ENCODE measurements at places on chromosomes 2 and 18. TPM values are rescaled to one million over a fixed set of nuclear protein-coding genes. Genes with fewer than 3 reads are reported as not detected.

DNA sequence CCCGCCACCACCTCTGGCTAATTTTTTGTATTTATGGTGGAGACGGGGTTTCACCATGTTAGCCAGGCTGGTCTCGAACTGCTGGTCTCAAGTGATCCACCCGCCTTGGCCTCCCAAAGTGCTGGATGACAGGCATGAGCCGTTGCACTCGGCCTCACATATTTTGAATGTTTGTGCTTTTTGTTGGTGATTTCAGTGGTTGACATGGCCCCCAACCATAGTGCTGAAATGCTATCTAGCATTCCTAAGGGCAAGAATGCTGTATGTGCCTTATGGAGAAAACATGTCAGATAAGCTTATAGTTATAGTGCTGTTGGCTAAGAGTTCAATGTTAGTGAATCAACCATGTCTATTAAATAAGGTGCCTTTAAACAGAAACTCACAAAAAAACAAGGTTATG, 8.9 kb downstream of the ZAP70 start:
- no peaks in the 10 kb centered on the region for H3K36me3 ChIP-seq
- H3K27ac ChIP-seq = no peak overlapping the region
- no peak overlapping the region for H3K4me3 ChIP-seq
- DNase-seq = no peak
- no peaks in the 10 kb centered on the region for H3K27me3 ChIP-seq

DNA sequence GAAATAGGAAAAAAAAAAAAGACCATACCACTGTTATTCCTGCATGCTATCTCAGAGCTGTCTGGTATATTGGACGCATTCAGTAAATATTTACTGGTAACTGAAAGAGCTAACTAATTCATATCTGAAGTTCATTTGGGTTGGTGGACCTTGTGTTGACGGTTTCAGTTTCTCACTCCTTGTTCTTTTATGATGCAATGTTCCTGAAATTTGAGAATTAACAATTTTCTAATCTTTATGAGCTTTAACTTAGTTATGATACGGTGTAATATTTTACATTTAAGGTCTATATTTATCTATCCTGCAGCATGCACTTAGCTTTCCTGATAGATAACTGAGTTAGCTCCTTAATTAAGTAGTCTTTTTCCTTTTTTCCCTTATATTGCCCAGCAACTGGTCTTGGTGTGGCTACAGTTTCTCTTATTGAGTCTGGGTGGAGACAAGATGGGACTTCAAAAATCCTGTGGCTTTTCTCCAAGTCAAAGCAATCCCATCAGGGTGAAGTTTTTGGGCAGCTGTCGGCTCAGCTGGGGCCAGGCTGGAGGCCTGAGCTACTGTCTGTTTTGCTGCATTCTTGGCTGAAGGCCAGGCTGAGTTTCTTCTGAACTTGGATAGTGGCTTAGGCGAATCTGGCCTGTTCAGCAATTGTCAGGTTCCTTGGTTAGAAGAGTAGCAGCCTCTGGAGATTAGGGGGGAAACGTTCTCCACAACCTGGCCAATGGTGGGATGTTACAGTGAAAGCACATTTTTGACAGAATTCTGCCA, 78.4 kb upstream of the MEX3C start:
- no peaks in the 10 kb centered on the region for H3K4me1 ChIP-seq
- H3K27me3 ChIP-seq = no peaks in the 10 kb centered on the region
- H3K27ac ChIP-seq = no peak overlapping the region

GRCh38 chr2:25430556-25430955, 88.8 kb upstream of the DNMT3A start:
- H3K27me3 ChIP-seq = no peaks in the 10 kb centered on the region
- H3K4me1 ChIP-seq = no peaks in the 10 kb centered on the region
- no peak for DNase-seq

The PPP1R1C gene
- total RNA-seq = 0.96 TPM

The AGFG1 gene
- total RNA-seq = 15.5 TPM
